ENCODE measurements at places on chromosomes 5 and 9. TPM values are rescaled to one million over a fixed set of nuclear protein-coding genes. Genes with fewer than 3 reads are reported as not detected.
A peak's percentile ranks its signal among the peaks of the same experiment; 100 is the strongest.

- H3K4me3 ChIP-seq, result no peak overlapping the region
- H3K36me3 ChIP-seq, result peaks cover 72% of the 10 kb centered on the region
- peaks cover 6% of the 10 kb centered on the region for H3K4me1 ChIP-seq
- no peaks in the 10 kb centered on the region for H3K27me3 ChIP-seq
- H3K27ac ChIP-seq, result no peak overlapping the region
- no peak for DNase-seq
These were observed 30.8 kb downstream of the MTAP start for GRCh38 chr9:21833090-21833801.

GRCh38 chr5:213803-214395, 4.1 kb downstream of the CCDC127 start:
- H3K27me3 ChIP-seq, result no peaks in the 10 kb centered on the region
- H3K4me3 ChIP-seq, result peak overlapping the region; percentile 74
- peaks cover 28% of the 10 kb centered on the region for H3K4me1 ChIP-seq
- H3K36me3 ChIP-seq, result peaks cover 2% of the 10 kb centered on the region
- no peak for DNase-seq

The PCDHA6 gene
- 12.1 TPM for total RNA-seq

- DNase-seq, result no peak
- no peak overlapping the region for H3K4me3 ChIP-seq
- H3K36me3 ChIP-seq, result no peaks in the 10 kb centered on the region
- H3K27me3 ChIP-seq, result no peaks in the 10 kb centered on the region
- H3K27ac ChIP-seq, result no peak overlapping the region
These were observed 37.0 kb upstream of the LCP2 start for GRCh38 chr5:170334626-170335025.

The INSL4 gene
- not detected for total RNA-seq

GRCh38 chr9:36592801-36593583, 20.3 kb downstream of the MELK start:
- H3K27me3 ChIP-seq, result no peaks in the 10 kb centered on the region
- H3K4me3 ChIP-seq, result no peak overlapping the region
- no peak overlapping the region for H3K27ac ChIP-seq

The PRDM9 gene
- total RNA-seq, result not detected

GRCh38 chr5:165227515-165227914, 1722.1 kb downstream of the MAT2B start:
- H3K27ac ChIP-seq, result no peak overlapping the region
- no peak for DNase-seq
- H3K4me3 ChIP-seq, result no peak overlapping the region
- H3K27me3 ChIP-seq, result no peaks in the 10 kb centered on the region
- H3K4me1 ChIP-seq, result peaks cover 4% of the 10 kb centered on the region

- H3K27me3 ChIP-seq, result no peaks in the 10 kb centered on the region
- peaks cover 13% of the 10 kb centered on the region for H3K4me1 ChIP-seq
- no peak overlapping the region for H3K4me3 ChIP-seq
- no peaks in the 10 kb centered on the region for H3K36me3 ChIP-seq
These were observed 50.4 kb upstream of the ALDH1B1 start for GRCh38 chr9:38342096-38342495.

The CRHBP gene
- total RNA-seq, result 0.20 TPM

- no peak overlapping the region for H3K4me3 ChIP-seq
- DNase-seq, result no peak
- no peak overlapping the region for H3K27ac ChIP-seq
- peaks cover 4% of the 10 kb centered on the region for H3K4me1 ChIP-seq
These were observed 61.4 kb downstream of the SNX24 start for GRCh38 chr5:122906768-122907167.

GRCh38 chr9:136614967-136615623, 47.6 kb upstream of the EGFL7 start:
- no peaks in the 10 kb centered on the region for H3K27me3 ChIP-seq
- H3K27ac ChIP-seq, result peak overlapping the region; percentile 37
- peaks cover 24% of the 10 kb centered on the region for H3K4me1 ChIP-seq

DNA sequence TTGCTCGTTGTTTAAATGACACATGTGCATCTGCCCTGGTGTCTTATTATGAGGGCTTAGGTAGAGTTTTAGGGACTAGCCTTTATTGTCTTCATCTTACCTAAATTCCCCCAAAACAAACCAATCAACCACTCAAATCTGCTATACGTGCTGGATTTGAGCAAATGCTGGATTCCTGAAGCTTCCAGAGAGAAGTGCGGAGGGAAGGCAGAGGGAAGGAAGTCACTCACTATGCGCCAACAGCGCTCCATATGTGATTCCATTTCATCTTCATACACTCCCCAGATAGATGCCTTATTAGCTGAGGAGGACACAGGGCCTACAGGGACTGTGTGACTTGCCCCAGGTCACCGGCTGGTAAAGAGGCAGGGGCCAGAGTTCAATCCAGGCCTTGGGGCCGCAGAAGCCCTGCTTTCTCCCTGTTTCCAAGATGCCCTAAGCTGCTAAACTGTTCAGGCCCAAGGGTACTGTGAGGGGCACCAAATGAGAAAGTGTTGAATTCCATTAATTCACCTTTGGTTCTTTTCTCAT, 63.5 kb downstream of the OTULIN start:
- DNase-seq, result no peak
- peak overlapping the region; percentile 78 for H3K4me3 ChIP-seq
- H3K27me3 ChIP-seq, result no peaks in the 10 kb centered on the region
- H3K4me1 ChIP-seq, result peaks cover 57% of the 10 kb centered on the region
- peaks cover 8% of the 10 kb centered on the region for H3K36me3 ChIP-seq

The AGXT2 gene
- total RNA-seq, result not detected

The SPINK13 gene
- total RNA-seq, result not detected

DNA sequence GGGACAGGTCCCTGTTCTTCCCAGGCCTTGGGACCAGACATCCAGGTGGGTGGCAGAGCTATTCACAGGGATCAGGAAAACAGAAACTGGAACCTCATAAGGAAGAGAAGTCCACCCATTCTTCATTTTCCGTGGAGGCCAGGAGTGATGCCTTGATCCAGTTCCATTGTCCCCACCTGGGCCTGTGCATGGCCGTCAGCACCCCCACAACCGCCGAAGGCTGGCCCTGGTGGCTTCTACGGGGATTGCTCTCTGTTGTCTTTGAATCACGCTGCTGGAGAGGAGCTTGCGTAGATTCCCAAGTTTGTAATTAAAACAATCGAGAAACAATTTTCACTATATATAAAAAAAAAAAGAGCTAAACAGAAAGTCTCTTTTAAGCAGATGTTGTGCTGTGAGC, 134.4 kb downstream of the MVB12B start:
- H3K4me3 ChIP-seq, result no peak overlapping the region
- no peak overlapping the region for H3K27ac ChIP-seq
- H3K36me3 ChIP-seq, result no peaks in the 10 kb centered on the region
- H3K27me3 ChIP-seq, result no peaks in the 10 kb centered on the region
- no peak for DNase-seq

- H3K4me1 ChIP-seq, result no peaks in the 10 kb centered on the region
- H3K36me3 ChIP-seq, result no peaks in the 10 kb centered on the region
- no peak for DNase-seq
- H3K4me3 ChIP-seq, result no peak overlapping the region
- H3K27ac ChIP-seq, result no peak overlapping the region
These were observed 381.2 kb downstream of the NFIB start for GRCh38 chr9:13932528-13933267.

DNA sequence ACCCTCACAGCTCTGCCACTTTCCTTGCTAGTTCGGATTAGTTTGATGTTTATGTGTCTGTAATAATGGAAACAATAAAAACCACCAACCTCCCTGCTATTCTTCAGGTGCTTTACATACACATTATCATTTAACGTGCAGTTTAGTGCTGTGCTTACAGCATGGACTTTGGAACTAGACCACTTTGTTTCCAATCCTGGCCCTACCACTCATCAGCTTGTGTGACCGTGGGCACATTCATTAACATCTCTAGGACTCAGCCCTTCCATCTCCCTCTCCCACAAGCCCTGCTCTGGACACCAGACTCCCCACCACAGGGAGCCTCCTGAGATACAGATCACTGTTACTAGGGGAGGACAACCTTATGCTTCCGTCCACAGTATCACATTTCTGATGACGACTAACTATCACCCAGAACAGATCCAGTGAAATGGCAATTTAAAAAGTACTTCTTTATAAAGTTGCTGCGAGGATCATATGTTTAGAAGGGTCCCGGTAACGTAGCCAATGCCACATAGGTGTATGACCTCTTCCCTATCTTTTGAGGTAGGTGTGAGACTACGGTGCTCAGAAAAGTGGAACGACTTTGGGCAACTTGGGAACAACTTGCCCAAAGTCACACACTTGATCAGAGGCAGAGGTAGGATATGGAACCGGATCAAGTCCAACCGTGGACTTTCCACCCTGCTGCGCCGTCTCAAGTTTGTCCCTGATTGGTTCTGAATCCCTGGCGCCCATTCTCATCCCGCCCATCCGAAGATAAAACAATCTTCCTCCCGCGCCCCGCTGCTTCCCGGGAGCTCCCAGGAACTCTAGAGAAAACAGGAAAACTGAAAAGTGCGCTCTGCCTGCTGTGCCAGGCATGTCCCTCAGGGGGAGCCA, 132.4 kb upstream of the NIPBL start:
- H3K4me1 ChIP-seq, result peaks cover 13% of the 10 kb centered on the region
- H3K36me3 ChIP-seq, result no peaks in the 10 kb centered on the region
- no peak overlapping the region for H3K27ac ChIP-seq
- H3K27me3 ChIP-seq, result peaks cover 51% of the 10 kb centered on the region
- H3K4me3 ChIP-seq, result peak overlapping the region; percentile 86

- no peak overlapping the region for H3K27ac ChIP-seq
- H3K36me3 ChIP-seq, result peaks cover 5% of the 10 kb centered on the region
- H3K4me3 ChIP-seq, result no peak overlapping the region
- H3K27me3 ChIP-seq, result no peaks in the 10 kb centered on the region
- H3K4me1 ChIP-seq, result peaks cover 42% of the 10 kb centered on the region
These were observed 7.8 kb downstream of the SH3PXD2B start for GRCh38 chr5:172446336-172447051.

The CXCL14 gene
- total RNA-seq, result not detected

DNA sequence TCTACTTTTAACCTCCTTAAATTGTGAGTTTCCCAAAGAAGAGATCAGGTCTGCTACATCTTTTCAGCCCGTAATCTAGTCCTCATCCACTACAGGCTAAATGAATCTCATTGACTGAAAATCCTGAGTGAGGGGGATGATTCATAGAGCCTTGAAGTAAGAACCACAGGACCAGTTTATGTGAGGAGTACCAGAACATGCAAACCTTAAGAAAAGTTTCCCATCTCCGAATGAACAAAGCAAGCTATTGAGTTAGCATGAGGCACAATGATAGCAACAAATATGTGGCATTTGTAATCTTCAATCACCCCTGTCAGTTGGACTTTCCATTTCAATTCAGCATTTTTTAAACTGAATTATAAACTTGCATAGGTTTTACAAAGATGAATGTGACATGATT, 197.0 kb downstream of the ALDH1A1 start:
- H3K4me1 ChIP-seq, result peaks cover 22% of the 10 kb centered on the region
- H3K4me3 ChIP-seq, result no peak overlapping the region
- no peak overlapping the region for H3K27ac ChIP-seq
- DNase-seq, result no peak
- H3K27me3 ChIP-seq, result no peaks in the 10 kb centered on the region
- no peaks in the 10 kb centered on the region for H3K36me3 ChIP-seq

The DBH gene
- 0.59 TPM for total RNA-seq

- no peaks in the 10 kb centered on the region for H3K36me3 ChIP-seq
- DNase-seq, result no peak
- H3K4me1 ChIP-seq, result no peaks in the 10 kb centered on the region
- no peak overlapping the region for H3K4me3 ChIP-seq
- no peaks in the 10 kb centered on the region for H3K27me3 ChIP-seq
- H3K27ac ChIP-seq, result no peak overlapping the region
These were observed 435.9 kb downstream of the HCN1 start for GRCh38 chr5:45260292-45260691.

The LAMC3 gene
- total RNA-seq, result 4.0 TPM

DNA sequence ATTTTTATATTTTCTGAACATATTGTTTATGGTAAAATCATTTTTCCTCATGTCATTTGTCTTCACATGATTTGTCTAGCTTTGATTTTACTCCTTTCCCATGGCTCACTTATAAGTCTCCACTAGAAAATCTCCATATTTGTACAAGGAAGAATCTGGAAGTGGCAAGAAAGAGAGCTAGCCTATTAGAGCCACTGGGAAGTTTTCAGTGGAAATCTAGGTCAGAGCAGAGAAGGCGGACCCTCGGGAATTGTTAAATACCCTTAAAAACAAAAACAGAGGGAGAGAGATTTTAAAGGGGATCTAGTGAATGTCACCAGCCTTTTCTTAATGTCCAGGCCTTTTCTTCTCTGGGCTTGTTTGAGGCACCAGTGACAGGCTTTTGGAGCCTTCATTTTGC, 56.6 kb downstream of the GRAMD2B start:
- H3K36me3 ChIP-seq, result peaks cover 14% of the 10 kb centered on the region
- no peak overlapping the region for H3K27ac ChIP-seq
- H3K27me3 ChIP-seq, result no peaks in the 10 kb centered on the region
- H3K4me1 ChIP-seq, result peaks cover 12% of the 10 kb centered on the region

The GABRA6 gene
- total RNA-seq, result not detected

DNA sequence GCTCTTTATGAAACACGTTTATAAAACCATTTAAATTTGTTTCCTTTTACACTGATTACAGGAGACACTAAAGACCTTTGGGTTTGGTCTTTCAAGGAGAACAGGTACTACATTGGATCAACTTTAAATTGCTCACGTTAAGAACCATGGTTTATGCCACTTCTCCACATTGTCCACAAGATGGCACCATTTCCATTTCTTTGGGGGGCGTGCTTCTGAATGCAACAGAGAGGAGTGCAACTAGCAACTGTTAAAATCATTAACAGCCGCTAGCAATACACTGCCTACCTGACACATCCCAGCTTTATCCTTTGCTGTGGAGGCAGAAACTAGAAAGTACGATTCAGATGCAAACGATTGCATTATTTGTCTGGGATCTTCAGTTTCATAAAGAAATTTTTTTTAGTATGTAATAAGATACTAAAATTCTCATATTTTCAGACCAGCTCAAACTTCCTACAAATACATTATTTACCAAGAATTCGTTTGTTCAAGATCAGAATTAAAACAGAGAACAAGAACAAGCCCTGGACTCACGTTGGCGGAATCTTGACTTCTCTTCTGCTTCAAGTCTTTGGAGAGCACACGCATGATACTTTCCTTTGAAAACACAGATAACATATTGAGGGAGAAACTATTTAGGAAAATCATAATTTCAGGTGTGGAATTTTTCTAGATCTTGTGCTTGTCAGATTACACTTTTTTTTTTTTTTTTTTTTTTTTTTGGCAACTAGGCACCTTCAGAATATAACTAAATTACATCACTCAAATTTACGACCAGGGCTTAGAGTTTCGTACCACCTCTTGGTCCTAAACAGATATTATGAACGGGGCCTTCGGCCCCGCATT, 702 bp downstream of the CDC20B start:
- H3K4me1 ChIP-seq, result peaks cover 30% of the 10 kb centered on the region
- peak; percentile 28 for DNase-seq
- H3K4me3 ChIP-seq, result peak overlapping the region; percentile 86
- peaks cover 62% of the 10 kb centered on the region for H3K27me3 ChIP-seq
- no peaks in the 10 kb centered on the region for H3K36me3 ChIP-seq

DNA sequence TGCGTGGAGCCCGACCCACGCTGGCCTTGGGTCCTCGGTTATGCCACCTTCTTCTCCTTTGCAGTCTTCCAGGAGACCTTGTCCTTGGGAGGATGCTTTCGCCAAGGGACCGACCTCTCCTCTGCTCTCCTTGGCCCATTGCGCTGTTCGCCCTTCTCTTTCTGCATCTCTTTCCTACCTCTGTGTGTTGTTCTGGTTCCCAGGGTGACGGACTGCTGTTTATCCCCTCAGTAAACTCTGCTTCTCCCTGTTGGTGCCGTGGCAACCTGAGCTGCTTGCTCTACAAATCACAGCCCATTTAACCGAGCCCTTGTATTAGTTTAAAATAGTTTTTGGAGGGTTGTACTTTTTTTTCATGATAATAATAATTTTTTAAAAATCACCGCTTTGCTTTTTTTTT, 97.9 kb downstream of the DAPK1 start:
- H3K27ac ChIP-seq, result no peak overlapping the region
- DNase-seq, result no peak
- H3K27me3 ChIP-seq, result no peaks in the 10 kb centered on the region

The CYLC2 gene
- not detected for total RNA-seq
